Amniotic epithelial cell (primary cell): ENCODE measurements at places on chromosomes 12 and 14.
A peak's percentile ranks its signal among the peaks of the same experiment; 100 is the strongest.

DNA sequence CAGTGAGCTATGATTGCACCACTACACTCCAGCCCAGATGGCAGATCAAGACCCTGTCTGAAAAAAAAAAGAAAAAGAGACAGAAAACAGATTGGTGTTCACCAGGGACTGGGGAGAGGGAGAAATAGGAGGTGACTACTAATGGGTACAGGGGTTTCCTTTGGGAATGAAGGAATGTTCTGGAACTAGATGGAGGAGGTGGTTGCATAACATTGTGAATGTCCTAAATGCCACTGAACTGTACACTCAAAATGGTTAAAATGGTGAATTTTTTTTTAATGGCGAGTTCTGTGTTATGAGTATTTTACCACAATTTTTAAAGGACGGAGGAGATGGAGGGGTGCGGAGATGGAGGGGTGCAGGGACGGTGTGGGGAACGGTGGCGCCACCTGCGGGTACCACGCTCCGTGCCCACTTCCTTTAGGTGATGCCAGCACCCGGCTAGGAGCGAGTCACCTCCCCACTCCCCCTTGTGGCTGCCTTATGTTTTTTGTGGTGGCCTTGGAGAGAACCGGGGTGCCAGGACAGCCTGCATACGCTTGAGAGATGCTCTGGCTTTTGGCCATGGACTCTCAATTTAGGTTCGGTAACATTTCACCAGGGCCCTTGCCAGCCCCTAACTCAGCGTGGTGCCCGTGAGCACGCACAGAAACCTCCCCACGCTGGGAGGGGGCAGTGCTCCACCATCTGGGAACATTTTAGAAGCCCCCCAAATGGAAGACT, 16.1 kb downstream of the UBC start:
- DNase-seq, result peak; percentile 25

GRCh38 chr12:74624201-74624600, 86.6 kb downstream of the ATXN7L3B start:
- no peak for DNase-seq

DNA sequence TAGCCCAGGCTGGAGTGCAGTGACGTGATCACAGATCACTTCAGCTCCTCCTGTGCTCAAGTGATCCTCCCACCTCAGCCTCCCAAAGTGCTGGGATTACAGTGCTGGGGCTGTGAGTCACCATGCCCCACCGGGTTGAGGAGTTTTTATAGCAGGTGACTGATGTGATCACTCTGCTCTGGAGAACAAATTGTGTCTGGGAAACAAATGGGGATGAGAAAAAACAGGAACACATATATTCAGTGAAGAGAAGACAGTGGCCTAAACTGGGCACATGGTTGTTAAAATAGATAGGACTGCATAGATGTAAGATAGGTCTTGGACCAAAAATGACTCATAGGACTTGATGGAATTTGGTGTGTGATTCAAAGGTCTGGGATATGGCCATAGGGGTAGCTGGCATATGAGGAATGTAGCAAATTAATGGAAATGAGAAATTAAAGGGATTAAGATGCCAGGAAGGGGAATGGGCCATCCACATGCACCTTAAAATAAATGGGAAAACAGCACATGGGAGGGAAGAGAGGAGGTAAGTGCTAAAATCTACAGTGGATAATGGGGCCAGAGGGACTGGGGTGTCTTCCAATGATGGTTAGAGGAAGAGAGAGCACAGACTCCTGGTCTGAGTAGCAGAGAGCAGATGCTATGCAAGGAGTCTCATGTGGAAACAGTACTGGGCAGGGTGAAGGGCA, 11.2 kb downstream of the BCAT1 start:
- peak; percentile 59 for DNase-seq

DNA sequence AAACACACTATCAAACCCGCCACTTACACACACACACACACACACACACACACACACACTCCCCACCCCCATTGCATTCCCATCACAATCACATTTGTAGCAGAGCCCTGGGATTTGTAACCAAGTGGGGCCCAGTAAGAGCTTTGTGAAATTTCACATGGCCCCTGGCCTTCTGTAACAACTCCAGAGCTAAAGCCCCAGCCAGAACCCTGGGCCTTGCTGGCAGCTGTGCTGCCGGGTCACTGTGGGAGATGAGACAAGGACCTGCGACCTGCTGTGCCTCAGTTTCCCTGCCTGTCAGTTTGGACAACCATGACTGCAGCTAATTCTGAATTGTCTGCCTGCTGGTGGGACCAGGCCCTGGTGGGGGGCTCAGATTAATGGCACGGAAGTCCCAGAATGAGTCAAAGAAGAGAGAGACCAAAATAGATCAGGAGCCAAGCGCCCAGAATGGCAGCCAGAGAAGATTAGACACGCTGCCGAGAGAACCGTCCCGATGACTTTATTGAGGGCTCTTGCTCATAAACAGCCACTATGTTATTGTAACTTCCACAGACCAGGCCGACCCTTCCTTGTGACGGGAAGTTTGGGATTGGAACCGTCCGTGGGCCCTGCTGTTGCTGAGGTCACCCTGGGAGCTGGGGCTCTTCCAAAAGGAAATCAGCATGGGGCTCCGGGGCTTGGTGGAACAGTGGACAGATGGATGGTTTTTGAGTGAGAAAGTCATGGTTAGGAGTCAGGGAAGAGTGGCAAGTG, 123.1 kb downstream of the ZFP36L1 start:
- DNase-seq, result no peak

- DNase-seq, result peak; percentile 73
Observed at GRCh38 chr14:32372154-32372553, 43.1 kb downstream of the AKAP6 start.

DNA sequence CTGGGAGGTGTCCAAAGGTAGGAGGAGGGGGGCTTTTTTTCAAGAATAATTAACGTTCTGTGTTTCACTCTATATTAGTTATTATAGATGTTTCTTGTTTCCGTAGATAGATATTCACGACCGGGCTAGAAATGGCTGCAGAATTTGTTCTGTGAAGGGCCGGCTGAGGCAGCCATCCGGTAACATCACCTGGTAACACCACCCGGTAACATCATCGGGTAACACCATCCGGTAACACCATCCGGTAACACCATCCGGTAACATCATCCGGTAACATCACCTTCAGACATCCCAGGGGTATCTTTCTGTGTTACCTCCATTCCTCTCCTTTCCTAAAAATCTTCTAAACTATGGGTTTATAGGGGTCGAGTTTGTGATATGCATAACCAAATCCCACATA, 1336.7 kb upstream of the TMEM132C start:
- DNase-seq, result no peak

DNA sequence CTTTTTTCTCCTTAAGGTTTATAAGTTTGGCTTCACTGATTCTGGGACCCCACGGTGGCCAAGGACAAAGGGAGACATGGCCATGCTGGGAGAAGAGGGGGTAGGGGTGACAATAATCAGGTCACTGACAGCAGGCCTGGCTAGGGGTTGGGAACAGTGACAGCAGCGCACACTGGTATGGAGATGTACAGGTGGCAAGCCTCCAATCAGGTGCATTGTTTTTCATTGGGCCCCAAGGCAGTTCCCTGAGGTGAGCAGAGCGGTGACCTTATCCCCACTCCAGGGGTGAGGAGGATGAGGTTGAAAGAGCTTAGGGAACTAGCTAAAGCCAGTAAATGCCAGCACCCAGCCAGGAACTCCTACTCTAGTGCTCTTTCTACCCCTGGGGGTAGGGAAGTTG, 1.4 kb downstream of the SYNDIG1L start:
- DNase-seq, result no peak

GRCh38 chr12:96403870-96404269, 3.6 kb upstream of the CDK17 start:
- no peak for DNase-seq

DNA sequence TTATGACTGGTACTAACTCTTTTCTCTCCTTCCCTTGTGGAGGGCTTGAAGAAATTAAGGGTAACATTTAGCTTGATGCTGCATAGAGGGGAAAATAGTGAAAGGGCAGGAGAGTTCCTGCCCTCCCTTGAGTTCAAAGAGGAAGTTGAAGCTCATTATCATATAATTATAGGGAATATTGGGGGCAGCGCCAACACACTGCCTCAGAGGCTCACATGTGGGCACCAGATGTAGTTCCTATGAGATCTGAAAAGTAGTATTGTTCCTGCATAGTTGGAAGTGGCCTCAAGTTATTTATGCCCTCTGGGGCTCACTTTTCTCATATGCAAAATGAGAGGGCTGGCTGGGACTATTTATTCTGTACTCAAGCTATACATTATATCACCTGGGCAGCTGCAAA, 33.0 kb upstream of the FGF23 start:
- no peak for DNase-seq

GRCh38 chr12:29589286-29589820, 91.9 kb upstream of the OVCH1 start:
- peak; percentile 80 for DNase-seq

DNA sequence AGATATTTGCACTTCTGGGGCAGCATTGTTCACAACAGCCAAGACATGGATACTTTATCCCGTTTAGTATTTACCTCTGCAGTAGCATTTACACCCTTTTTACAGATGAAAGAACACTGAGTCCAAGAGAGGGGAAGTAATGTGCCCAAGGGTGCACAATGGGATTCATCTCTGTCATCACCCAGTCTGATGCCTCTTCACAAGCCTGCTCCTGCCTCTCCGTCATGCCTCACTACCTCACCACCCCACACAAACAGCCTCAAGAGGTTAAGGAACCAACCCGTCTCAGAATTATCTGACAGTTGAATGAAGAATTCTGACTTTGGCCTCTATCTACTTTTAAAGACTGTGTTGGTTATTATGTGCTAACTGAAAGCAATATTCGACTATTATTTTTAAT, 368.4 kb downstream of the ATP23 start:
- no peak for DNase-seq

GRCh38 chr14:101945171-101945570, 19.2 kb upstream of the DYNC1H1 start:
- no peak for DNase-seq

DNA sequence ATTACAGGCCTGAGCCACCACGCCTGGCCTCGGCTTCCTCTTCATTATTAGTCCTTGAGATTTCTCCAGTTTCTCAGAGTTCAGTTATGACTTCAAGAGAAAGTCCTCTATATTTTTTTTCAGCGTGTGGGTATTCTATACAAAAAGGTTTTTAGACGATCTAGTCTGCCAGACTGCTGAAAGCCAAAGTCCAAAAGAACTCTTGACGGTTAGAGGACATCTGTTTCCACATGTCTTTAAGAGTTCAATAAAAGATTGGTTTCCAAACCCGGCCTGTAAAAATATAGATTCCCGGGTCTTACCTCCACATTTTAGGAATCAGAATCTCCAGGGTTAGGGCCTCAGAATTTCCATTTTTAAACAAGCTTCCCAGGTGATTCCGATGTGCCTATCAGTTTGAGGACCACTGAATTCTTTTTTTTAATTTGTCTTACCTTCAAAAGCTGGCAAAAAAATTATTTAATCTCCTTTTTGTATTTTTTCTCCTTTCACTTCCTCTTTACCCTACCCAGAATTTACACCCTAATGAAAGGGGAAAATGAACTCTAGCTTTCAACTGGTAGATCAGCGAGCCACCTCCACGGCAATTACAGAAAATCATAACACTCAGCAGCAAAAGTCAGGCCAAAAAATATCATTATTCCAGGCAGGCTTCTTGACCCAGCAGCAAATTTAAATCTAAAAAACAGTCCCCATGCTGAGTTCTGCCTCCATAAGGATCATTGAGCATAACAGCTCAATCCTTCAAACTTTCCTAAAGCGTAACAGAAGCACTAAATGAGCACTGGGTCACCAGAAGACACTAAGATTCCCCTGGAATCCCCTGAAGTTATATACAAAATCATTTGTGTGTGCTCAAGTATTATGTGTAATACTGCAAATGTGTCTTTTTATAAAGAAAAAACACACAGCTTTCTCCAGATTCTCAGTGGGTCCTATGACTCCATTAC, 8.7 kb downstream of the NT5DC3 start:
- no peak for DNase-seq

DNA sequence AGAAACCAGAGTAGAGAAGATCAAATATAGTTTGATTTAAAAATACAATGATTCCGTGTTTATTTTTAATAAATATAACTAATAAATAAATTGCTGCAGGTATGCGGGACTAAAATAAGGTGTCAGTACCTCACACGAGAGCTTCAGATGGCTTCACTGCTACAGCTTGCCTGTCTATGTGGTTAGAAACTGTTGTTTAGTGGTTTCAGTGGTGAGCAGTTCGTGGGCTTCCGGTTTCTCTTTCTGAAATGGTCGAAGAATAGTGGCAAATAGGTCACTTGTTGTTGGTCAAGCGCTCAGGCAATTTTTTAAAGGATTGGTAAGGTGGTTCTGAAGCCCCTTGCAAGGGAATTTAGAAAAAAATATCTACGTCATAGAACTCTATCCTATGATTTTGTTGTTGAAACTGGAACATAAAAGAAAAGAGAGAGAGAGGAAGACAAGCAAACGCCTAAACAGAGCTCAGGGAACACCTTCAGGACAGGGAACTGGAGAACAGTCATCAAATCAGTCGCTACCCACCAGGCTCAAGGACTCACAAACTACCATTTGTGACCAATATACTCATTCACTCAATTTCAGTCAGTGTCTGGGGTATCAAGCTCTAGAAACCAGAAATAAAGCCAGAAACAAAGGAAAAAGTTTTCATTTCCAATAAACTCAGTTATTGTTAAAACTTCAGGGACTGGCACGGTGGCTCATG, 31.3 kb downstream of the GABARAPL1 start:
- no peak for DNase-seq

GRCh38 chr12:123398550-123399254, 14.8 kb downstream of the KMT5A start:
- DNase-seq, result no peak

DNA sequence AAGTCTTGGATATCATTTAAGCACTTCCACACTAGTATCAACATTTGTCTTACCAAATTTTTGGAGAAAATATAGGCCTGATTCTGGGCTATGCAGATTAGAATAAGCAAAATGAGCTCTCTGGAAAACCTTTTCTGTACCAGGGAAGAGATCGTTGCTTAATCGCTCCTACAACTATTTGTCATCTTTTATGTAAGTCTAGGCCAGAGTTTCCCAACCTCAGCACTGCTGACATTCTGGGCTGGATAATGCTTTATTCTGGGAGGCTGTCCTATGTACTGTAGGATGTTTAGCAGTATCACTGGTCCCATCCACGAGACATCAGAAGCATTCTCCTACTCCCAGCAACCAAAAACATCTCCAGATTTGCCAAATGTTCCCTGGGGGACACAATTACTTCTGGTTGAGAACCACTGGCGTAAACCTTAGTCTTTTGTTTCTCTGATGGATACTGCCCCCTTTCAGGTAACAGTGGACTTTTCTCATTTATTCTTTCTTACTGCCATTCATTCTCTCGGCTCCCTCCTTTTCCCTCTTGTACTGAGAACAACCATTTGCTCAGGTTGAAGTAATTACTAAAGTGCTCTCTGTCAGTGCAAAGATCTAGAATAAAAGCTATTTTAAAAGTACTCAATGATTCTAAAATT, 316.9 kb upstream of the E2F7 start:
- peak; percentile 64 for DNase-seq

GRCh38 chr12:130925666-130926015, 28.1 kb upstream of the ADGRD1 start:
- no peak for DNase-seq

- no peak for DNase-seq
Observed at GRCh38 chr14:21702316-21702715, 28.7 kb upstream of the OR4E1 start.
